ENCODE measurements at places on chromosomes 4 and X. TPM values are rescaled to one million over a fixed set of nuclear protein-coding genes. Genes with fewer than 3 reads are reported as not detected.

Gene ADH1A
- not detected for total RNA-seq

Gene PAGE2B
- total RNA-seq = not detected

DNA sequence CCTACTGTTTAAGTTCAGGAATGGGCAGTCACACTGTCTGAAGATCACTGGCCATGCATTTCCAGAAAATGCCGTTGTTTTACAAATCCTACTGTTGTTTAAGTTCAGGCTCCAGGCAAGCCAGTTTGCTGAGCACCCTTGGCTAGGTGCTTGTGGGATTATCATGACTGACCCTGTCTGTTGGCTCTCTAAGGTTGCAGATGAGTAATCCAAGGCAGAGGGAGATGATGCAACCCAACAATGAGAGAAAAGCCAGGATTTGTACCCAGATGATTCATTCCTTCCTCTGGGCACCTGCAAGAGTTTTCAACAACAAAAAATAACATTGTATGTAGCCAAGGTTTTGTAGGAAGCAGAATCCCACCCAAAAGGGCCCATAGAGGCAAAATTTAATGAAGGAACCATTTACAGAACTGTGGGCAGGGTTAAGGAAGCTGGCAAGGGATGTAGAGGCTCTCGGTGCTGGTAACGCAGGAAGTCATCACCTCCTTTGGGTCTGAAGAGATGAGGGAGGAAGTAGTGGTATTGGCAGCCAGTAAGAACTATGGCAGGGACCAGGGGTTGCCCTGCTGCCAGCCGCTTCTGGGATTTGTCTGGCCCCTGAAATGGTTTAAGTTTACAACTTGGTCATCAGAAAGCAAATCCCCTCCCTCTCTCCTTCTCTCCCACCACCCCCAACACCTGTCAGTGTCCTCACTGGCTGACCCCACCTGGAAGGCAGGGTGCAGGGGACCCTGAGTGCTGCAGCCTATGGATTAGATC, 54.8 kb downstream of the MSX1 start:
- no peaks in the 10 kb centered on the region for H3K36me3 ChIP-seq
- peaks cover 33% of the 10 kb centered on the region for H3K27me3 ChIP-seq
- H3K4me3 ChIP-seq = no peak overlapping the region
- no peak for DNase-seq
- H3K27ac ChIP-seq = no peak overlapping the region
- no peaks in the 10 kb centered on the region for H3K4me1 ChIP-seq

- no peak overlapping the region for H3K4me3 ChIP-seq
- DNase-seq = no peak
- H3K27ac ChIP-seq = no peak overlapping the region
- H3K36me3 ChIP-seq = no peaks in the 10 kb centered on the region
- H3K27me3 ChIP-seq = no peaks in the 10 kb centered on the region
- H3K4me1 ChIP-seq = peaks cover 7% of the 10 kb centered on the region
Measured at GRCh38 chrX:139720136-139720535, 12.2 kb upstream of the MCF2 start.

DNA sequence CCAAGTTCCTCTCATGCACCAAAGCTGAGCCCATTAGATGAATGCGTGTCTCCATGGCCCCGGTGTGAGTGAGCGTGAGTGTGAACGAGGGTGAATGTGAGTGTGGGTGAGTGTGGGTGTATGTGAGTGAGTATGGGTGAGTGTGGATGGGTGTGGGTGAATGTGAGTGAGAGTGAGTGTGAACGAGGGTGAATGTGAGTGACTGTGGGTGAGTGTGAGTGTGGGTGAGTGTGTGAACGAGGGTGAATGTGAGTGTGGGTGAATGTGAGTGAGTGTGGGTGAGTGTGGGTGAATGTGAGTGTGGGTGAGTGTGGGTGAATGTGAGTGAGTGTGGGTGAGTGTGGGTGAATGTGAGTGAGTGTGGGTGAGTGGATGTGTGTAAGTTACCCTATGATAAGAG, 1521.8 kb upstream of the TENM3 start:
- no peaks in the 10 kb centered on the region for H3K4me1 ChIP-seq
- no peaks in the 10 kb centered on the region for H3K27me3 ChIP-seq
- H3K36me3 ChIP-seq = no peaks in the 10 kb centered on the region
- no peak overlapping the region for H3K27ac ChIP-seq

GRCh38 chrX:31128855-31129254, 57.0 kb upstream of the FTHL17 start:
- H3K36me3 ChIP-seq = peaks cover 36% of the 10 kb centered on the region
- no peak for DNase-seq
- H3K4me1 ChIP-seq = peaks cover 24% of the 10 kb centered on the region
- H3K4me3 ChIP-seq = no peak overlapping the region
- no peaks in the 10 kb centered on the region for H3K27me3 ChIP-seq

DNA sequence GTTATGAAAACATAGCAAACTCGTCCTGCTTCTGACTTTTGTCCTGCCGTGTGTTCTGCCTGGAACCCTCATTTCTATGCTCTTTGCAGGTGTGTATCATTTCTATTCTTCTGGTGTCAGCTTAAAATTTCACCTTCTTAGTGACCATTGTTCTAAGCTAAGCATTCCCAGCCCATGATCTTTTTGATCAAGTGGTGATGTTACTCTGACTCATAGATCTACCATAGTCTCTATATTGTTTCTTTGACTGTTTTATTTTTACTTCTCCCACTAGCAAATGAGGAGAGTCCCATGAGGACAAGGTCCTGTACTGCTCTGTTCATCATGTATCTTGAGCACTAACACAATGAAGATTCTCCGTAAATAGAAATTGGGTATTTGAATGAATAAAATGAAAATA, 14.1 kb upstream of the CXCL6 start:
- DNase-seq = no peak
- H3K27ac ChIP-seq = no peak overlapping the region
- peaks cover 20% of the 10 kb centered on the region for H3K27me3 ChIP-seq
- no peak overlapping the region for H3K4me3 ChIP-seq
- H3K4me1 ChIP-seq = peaks cover 3% of the 10 kb centered on the region
- H3K36me3 ChIP-seq = no peaks in the 10 kb centered on the region

- H3K4me1 ChIP-seq = no peaks in the 10 kb centered on the region
- H3K27me3 ChIP-seq = no peaks in the 10 kb centered on the region
- no peak for DNase-seq
- no peaks in the 10 kb centered on the region for H3K36me3 ChIP-seq
- no peak overlapping the region for H3K4me3 ChIP-seq
Measured at GRCh38 chr4:61049018-61049417, 151.1 kb upstream of the ADGRL3 start.

DNA sequence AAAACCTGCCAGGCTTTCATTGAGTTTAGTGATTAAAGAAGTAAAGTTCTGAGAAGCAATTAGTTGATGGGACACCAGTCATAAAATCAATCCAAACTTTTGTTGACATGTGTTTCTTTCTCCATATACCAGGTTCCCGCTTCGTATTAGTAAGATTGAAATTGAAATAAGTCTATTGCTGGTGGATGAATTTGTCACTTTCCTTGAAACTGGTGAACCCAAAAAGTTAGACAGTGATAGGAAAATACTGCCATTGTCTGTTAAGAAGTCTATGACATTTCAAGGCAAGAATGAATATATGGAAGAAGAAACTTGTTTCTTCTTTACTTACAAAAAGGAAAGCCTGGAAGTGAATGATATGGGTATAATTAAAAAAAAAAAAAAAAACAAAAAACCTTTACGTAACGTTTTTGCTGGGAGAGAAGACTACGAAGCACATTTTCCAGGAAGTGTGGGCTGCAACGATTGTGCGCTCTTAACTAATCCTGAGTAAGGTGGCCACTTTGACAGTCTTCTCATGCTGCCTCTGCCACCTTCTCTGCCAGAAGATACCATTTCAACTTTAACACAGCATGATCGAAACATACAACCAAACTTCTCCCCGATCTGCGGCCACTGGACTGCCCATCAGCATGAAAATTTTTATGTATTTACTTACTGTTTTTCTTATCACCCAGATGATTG, at the start of gene CD40LG:
Gene CD40LG, plus strand, starts transcription at position 482 of the 684 bp plus-strand sequence. Its CDS starts 91 bp downstream, at position 573.
- DNase-seq = no peak

DNA sequence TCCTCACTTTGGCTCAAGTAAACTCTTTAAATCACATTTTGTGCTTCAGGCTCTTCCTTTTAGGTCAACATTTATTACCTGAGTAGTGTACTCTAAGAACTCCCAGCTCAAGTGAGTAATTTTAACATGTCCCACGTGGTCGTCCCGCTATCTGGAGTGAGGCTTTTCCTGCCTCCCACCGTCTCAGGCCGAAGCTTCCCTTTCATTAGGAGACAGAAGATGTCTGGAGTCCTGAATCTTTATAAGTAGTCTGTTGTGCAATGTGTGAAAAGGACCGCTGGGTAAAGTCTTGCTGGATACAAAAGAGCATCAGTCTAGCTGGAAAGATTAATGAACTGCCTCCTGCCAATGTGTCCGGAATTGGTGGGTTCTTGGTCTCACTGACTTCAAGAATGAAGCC, 117.7 kb upstream of the NEIL3 start:
- peaks cover 5% of the 10 kb centered on the region for H3K4me1 ChIP-seq
- H3K27ac ChIP-seq = no peak overlapping the region
- H3K4me3 ChIP-seq = no peak overlapping the region

Measured in chondrocyte (in vitro differentiated cells).